ENCODE measurements at places on chromosomes 2 and 18.

GRCh38 chr2:158931572-158931971, 36.9 kb upstream of the TANC1 start:
- no peak for DNase-seq

DNA sequence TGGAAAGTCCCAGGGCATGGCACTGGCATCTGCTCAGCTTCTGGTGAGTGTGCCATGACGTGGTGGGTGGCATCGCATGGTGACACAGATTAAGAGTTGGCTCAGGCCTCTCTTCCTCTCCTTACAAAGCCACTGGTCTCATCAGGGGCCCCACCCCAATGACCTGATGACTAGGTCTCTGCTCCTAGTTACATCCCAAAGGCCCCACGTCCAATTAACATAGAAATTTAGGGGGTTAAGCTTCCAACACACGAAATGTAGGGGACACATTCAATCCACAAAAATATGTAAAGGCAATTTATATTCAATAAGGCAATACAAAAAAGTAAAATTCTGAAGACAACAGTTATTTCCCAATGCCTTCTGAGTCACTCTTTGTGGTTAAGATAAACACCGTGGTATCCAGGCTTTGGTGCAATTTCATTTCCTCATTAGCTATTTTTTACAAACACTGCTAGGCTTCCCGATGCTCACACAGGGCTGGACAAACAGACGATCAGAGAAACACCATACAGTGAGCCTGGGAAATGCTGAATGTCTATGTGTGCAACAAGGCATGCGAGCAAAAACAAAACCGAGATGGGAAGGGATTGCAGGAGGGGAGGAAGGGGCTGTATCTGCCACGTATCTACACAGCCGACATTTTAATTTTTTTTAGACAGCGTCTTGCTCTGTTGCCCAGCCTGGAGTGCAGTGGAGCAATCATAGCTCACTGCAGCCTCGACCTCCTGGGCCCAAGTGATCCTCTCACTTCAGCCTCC, 67.2 kb downstream of the MBP start:
- DNase-seq: peak; percentile 77

GRCh38 chr2:182240862-182241371, 185.9 kb downstream of the PDE1A start:
- no peak for DNase-seq

- no peak for DNase-seq
Observed at GRCh38 chr2:219406861-219407230, 11.3 kb upstream of the DES start.

DNA sequence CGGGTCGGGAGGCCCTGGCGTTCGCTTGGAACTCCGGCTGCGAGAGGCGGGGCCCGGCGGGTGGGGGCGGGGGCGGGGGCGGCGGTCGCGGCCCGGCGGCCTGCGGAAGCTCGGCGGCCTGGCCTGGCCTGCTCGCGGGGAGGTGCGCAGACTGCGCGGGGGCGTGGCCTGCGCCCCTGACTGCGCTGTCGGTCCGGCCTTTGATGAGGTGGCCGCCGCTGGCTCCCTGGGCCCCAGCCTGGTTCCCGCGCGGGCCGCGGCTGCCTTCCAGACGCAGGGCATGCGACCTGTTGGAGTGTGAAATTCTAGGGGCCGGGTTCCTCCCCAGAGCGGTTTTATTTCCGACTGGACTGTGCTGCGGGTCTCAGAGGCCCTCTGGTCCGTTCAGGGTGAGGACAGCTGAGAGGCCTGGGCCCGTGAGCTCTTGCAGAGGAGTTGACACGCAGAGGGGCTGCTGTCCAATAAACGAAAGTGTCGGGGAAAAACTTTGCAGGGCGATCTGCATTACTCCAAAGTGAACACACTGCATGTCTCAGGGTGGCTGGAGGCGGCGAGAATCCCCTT, 629 bp downstream of the NRBP1 start:
- peak; percentile 63 for DNase-seq

DNA sequence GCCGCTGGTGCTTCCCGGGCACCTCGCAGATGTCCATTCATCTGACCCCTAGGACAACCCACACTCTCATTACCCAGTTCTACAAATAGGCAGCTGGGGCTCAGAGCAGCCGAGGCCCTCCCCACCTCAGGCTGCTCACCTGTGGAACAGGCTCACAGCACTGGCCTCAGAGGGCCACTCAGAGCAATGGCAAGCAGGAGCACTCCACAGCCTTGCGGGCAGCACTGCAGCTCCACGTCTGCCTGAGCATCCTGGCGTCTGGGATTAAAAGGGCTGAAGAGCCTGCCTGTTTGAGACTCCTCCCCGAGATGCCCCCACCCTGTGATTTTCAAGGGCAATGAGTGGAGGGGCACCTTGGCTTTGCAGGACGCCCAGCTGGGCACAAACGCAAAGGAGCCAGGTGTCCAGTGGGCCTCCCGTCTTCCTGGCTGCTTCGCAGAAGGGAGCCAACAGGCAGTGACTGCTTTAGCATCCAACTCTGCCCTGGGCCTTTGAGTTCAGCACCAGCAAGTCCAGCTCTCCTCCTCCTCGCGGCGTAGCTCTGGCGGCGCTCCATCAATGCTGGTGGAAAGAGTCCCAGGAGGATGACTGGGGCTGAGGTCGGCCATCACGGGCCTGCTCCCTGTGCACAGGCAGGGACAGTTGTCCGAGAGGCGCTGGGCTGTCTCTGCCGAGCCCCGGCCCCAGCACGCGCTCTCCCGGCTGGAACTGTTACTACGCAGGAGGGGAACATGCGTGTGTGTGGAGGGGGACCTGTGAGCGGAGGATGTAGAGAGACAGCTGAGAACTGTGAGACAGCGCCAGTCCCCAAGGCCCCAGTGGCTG, 297.2 kb downstream of the NDUFA10 start:
- no peak for DNase-seq

GRCh38 chr2:129010262-129010661, 691.6 kb upstream of the HS6ST1 start:
- DNase-seq: no peak

- no peak for DNase-seq
Observed at GRCh38 chr2:32161296-32161695, 4.4 kb upstream of the SLC30A6 start.

Measured in T-helper 22 cell (primary cell).